ENCODE measurements at places on chromosomes 3 and 15.

DNA sequence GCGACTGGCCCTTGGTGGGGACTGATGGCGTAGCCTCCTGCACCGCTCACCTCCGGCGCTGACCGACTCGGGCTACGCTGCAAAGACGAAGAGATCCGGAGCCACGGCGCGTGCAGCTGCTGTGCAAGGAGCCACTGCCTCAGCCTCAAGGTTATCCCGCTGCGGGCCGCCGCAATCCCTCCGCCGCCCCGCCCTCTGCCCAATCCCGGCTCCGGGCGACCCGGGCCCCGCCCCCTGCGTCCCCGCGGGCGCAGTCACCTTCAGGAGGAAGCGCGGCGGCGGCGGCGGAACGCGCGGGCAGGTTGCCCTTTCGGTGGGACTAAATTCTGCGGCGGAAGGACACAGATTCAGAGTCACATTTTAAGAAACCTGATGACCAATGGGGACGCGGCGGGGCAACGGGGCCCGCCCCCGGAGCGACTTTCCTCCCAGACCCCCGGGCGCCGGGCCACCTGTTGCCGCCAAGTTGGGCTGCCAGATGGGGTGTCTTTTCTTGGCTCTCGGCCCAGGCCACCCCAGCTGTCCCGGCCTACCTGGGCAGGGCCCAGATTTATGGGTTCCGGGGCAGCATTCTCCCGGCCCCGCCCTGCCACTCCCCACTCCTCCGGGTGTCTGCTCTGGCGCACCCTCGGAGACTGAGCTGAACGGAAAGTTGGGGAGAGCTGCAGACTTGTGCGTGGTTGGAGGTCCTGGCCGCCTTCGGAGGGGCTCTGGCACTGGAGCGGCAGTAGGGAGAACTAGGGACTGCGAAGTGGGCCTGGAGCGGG, at the start of gene PKM:
Gene PKM, minus strand, starts transcription at position 125 of the 767 bp plus-strand sequence. CDS start 12,093 bp downstream, outside the sequence.
- peaks cover 32% of the 10 kb centered on the region for H3K4me1 ChIP-seq
- no peaks in the 10 kb centered on the region for H3K36me3 ChIP-seq
- H3K27ac ChIP-seq, result peak within 1 kb of the TSS; percentile 96

DNA sequence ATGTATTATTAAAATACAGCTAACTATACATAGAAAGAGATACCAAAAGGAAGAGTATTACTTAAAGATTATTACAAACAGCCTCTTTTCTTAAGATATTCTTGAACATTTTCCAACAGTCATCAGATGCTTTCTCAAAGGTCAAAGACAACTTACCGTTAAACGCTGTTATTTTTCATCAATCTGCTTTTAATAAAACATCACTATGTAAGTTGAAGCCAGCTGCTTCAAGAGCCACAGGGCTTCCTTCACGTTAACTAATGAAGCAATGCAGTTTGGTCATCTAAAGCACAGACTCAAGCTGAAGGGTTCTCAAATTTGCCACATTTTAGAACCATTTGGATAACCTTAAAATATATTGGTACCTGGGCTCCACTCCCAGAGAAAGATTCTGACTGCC, 578.8 kb downstream of the ROBO2 start:
- no peak for DNase-seq
- no peak overlapping the region for H3K4me3 ChIP-seq
- H3K36me3 ChIP-seq, result no peaks in the 10 kb centered on the region
- H3K27me3 ChIP-seq, result no peaks in the 10 kb centered on the region
- no peaks in the 10 kb centered on the region for H3K4me1 ChIP-seq

DNA sequence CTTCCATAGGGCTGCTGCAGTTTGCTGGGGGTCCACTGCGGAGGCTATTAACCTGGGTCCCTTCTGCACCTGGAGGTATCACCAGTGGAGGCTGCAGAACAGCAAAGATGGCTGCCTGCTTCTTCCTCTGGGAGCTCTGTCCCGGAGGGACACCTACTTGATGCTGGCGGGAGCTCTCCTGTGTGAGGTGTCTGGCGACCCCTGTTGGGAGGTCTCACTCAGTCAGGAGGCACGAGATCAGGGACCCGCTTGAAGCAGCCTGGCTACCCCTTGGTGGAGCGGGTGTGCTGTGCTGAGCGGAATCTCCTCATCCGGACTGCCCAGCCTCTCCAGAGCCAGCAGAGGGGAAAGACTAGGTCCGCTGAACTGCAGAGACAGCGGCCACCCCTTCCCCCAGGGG, 56.0 kb upstream of the CTXND1 start:
- DNase-seq, result no peak
- no peak overlapping the region for H3K27ac ChIP-seq
- H3K4me3 ChIP-seq, result no peak overlapping the region
- H3K27me3 ChIP-seq, result peaks cover 2% of the 10 kb centered on the region

- H3K4me3 ChIP-seq, result no peak overlapping the region
- no peaks in the 10 kb centered on the region for H3K4me1 ChIP-seq
- DNase-seq, result no peak
- H3K27ac ChIP-seq, result no peak overlapping the region
These were observed 325.8 kb upstream of the FRG2C start for GRCh38 chr3:75338342-75338741.

DNA sequence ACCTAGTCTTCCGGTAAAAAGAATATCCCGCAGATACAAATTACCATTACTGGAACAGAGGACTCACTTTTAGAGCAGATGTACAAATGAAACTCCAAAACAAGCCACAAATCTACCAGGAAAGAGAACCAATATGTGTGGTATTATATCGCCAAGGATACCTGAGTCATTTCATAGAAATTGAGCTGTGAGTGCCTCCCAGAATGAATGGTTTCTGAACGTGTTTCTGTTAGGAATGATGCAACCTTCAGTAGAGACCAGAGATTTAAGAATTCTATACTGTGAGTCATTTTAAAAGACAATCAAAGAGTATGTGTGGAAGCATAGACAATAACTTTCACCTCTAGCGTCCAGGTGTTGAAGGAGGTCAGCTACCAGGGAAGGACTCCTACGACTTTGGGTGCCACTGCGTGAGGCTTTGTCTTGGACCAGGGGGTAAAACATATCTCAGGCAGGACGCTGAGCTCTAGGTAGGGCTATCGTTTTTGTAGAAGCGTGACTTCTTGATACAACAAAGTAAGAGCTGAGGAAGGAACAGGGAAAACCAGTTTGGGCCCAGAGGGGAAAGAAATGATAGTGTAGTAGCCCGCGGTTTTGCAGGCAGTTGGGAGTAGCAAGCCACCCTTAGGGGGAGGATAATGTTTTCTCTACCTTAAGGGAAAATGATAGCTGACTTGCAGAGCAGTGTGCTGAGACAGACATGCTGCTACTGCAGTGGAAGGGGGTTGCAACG, 210.4 kb downstream of the TP63 start:
- no peaks in the 10 kb centered on the region for H3K27me3 ChIP-seq
- no peaks in the 10 kb centered on the region for H3K36me3 ChIP-seq
- DNase-seq, result no peak
- H3K4me1 ChIP-seq, result no peaks in the 10 kb centered on the region
- H3K4me3 ChIP-seq, result no peak overlapping the region

GRCh38 chr15:39345176-39345575, 235.7 kb upstream of the THBS1 start:
- no peaks in the 10 kb centered on the region for H3K36me3 ChIP-seq
- no peaks in the 10 kb centered on the region for H3K4me1 ChIP-seq
- no peaks in the 10 kb centered on the region for H3K27me3 ChIP-seq
- H3K4me3 ChIP-seq, result no peak overlapping the region
- no peak overlapping the region for H3K27ac ChIP-seq
- DNase-seq, result no peak

- no peaks in the 10 kb centered on the region for H3K36me3 ChIP-seq
- no peaks in the 10 kb centered on the region for H3K27me3 ChIP-seq
- H3K4me1 ChIP-seq, result peaks cover 4% of the 10 kb centered on the region
- no peak for DNase-seq
- no peak overlapping the region for H3K27ac ChIP-seq
These were observed 111.0 kb downstream of the TPRG1 start for GRCh38 chr3:189282741-189283140.

GRCh38 chr3:133746712-133747066, 496 bp downstream of the TF start:
- peaks cover 3% of the 10 kb centered on the region for H3K4me1 ChIP-seq
- DNase-seq, result no peak
- peaks cover 3% of the 10 kb centered on the region for H3K27me3 ChIP-seq
- peak overlapping the region; percentile 62 for H3K4me3 ChIP-seq
- no peak overlapping the region for H3K27ac ChIP-seq
- H3K36me3 ChIP-seq, result peaks cover 9% of the 10 kb centered on the region

DNA sequence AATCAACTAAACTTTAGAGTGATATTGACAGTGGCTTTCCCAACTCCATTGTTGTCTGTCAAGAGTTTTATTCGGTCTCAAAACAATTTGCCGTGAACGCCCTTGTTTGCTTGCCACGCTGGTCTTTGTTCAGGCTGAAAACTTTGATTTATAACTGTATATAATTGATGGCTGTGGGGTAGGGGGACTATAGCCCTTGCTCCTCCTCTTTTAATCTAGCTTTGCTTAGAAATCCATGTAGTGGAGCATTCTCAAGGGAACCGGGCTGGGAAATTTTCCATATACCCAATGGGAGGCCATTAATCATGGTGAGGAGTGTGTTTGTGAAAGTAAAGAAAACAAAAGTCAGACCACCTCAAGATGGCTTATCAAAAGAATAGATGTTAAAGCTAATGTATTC, 339.8 kb upstream of the RARB start:
- no peak for DNase-seq
- no peaks in the 10 kb centered on the region for H3K36me3 ChIP-seq
- no peak overlapping the region for H3K4me3 ChIP-seq
- no peaks in the 10 kb centered on the region for H3K4me1 ChIP-seq
- H3K27ac ChIP-seq, result no peak overlapping the region

DNA sequence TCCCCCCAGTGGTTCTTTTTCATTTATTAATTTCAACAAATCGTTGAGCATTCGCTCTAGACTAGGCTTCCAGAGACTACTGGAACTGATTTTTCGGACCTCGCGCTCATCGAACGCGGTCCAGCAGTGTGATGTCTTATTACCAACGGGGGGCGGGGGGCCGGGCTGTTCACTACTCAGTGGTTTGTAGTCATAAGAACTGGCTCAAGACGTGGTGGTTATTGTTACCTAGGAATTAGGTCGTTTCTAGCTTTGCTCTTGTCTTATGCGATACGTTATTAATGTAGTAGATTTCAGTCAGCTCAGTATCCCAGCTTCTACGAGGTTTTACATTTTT, 858 bp downstream of the RBM5 start:
- peaks cover 8% of the 10 kb centered on the region for H3K27me3 ChIP-seq
- peak overlapping the region; percentile 100 for H3K27ac ChIP-seq
- peaks cover 10% of the 10 kb centered on the region for H3K4me1 ChIP-seq
- H3K36me3 ChIP-seq, result peaks cover 20% of the 10 kb centered on the region
- no peak for DNase-seq

GRCh38 chr15:39589815-39590644, 9.2 kb downstream of the THBS1 start:
- no peak overlapping the region for H3K27ac ChIP-seq
- no peaks in the 10 kb centered on the region for H3K36me3 ChIP-seq
- H3K4me3 ChIP-seq, result no peak overlapping the region
- H3K4me1 ChIP-seq, result peaks cover 14% of the 10 kb centered on the region

- no peak overlapping the region for H3K4me3 ChIP-seq
- no peak overlapping the region for H3K27ac ChIP-seq
- no peaks in the 10 kb centered on the region for H3K27me3 ChIP-seq
- no peaks in the 10 kb centered on the region for H3K36me3 ChIP-seq
- peaks cover 6% of the 10 kb centered on the region for H3K4me1 ChIP-seq
These were observed 450.9 kb upstream of the THRB start for GRCh38 chr3:24945563-24945962.

- no peaks in the 10 kb centered on the region for H3K36me3 ChIP-seq
- no peak overlapping the region for H3K4me3 ChIP-seq
- DNase-seq, result no peak
These were observed 20.5 kb downstream of the RBP2 start for GRCh38 chr3:139455855-139456254.

DNA sequence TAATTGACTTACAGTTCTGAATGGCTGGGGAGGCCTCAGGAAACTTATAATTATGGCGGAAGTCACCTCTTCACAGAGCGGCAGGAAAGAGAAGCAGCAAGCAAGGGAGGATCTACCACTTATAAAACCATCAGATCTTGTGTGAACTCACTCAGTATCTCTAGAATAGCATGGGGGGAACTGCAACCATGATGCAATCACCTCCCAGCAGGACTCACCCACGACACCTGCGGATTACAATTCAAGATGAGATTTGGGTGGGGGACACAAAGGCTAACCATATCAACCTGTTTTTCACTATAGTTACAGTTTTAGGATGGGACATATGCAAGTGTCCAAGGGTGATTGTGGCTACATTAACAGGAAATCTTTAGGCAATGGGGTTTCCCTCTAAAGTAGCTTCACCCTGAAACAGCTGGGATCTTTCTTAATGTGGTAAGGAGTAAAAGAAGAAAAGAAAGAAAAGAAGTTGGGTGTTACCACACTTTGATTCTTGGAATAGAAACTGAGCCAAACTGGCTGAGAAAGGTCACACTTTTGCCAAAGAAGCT, 453.8 kb downstream of the OTOL1 start:
- no peaks in the 10 kb centered on the region for H3K36me3 ChIP-seq
- no peaks in the 10 kb centered on the region for H3K4me1 ChIP-seq
- no peak overlapping the region for H3K27ac ChIP-seq
- DNase-seq, result no peak
- H3K27me3 ChIP-seq, result no peaks in the 10 kb centered on the region

DNA sequence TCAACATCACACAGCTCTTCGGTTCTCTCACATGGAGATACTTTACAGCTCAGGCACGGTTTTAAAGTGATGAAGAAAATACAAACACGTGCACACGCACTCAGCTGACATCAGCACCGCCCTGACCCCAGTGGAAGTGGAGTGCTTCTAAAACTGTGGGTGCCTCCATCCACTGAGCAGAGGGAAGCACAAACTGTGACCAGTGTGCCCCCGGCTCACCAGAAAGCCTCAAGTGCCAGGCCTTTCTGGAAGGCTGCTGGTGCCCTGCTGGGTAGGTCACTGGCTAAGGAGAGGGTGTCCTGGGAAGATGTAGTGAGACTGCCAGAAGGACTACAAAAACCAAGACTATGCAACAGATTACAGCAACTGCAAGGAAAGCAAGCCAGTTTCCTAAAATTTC, 78.5 kb downstream of the OCA2 start:
- H3K27me3 ChIP-seq, result peaks cover 5% of the 10 kb centered on the region
- H3K27ac ChIP-seq, result no peak overlapping the region
- peaks cover 6% of the 10 kb centered on the region for H3K4me1 ChIP-seq
- no peak for DNase-seq
